Effector CD4-positive, alpha-beta T cell (primary cell): ENCODE measurements at places on chromosomes 2 and 18.

- DNase-seq = no peak
These were observed 32.5 kb upstream of the SGPP2 start for GRCh38 chr2:222391743-222392285.

- DNase-seq = no peak
These were observed 1815.6 kb upstream of the LRRTM1 start for GRCh38 chr2:82120115-82120514.

DNA sequence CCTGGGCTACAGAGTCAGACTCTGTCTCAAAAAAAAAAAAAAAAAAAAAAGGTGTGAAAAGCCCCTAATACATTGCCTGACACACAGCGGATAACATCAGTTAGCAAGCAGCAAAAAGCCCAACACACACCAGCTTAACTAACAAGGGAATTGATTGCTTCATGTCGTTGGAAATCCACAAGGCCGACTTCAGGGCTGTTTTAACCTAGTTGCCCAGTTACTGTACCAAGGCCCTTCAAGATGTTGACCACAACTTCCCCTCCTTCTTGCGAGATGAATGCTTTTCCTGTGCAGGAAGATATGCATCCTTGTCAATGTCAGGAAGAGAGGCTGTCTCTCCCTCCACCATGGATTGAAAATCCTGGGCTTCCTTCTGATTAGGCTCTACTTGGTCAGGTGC, 202.9 kb downstream of the MIB1 start:
- DNase-seq = no peak

GRCh38 chr18:44321868-44322590, 358.7 kb upstream of the SETBP1 start:
- DNase-seq = no peak

GRCh38 chr2:67289921-67290371, 107.2 kb upstream of the ETAA1 start:
- no peak for DNase-seq

- peak; percentile 87 for DNase-seq
These were observed 10.0 kb upstream of the PROC start for GRCh38 chr2:127408004-127408806.

GRCh38 chr18:72738136-72738535, 129.7 kb downstream of the NETO1 start:
- DNase-seq = no peak

- no peak for DNase-seq
These were observed 23.0 kb upstream of the SMAD7 start for GRCh38 chr18:48973731-48974130.

- DNase-seq = no peak
These were observed 60.9 kb upstream of the SLC14A2 start for GRCh38 chr18:45554389-45554737.

GRCh38 chr2:118856978-118857676, 9.7 kb upstream of the EN1 start:
- no peak for DNase-seq

GRCh38 chr2:241958818-241959545, 89.5 kb downstream of the RTP5 start:
- DNase-seq = no peak

GRCh38 chr18:3771121-3771971, 321.4 kb downstream of the TGIF1 start:
- peak; percentile 43 for DNase-seq

- DNase-seq = no peak
These were observed 121.3 kb upstream of the BOD1L2 start for GRCh38 chr18:57025540-57025939.

- no peak for DNase-seq
These were observed 372.4 kb upstream of the RND3 start for GRCh38 chr2:150859877-150860276.

DNA sequence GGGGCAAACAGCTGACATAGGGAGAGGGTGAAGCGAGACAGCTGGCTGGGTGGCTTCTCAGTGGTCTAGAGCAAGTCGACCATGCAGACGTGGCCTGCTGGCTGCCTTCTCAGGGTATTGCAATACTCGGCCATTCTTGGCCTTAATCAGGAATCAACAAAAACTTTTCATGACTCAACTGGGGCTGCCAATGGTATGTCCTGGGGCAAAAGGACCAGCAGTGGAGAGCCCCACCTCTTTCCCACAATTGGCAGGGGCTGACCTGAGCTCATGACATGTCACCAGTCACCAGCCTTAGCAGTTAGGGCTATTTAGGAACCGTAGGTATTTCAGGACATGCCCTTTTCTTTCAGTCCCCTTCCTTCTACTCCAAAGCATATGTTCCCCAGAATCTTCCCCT, 19.1 kb downstream of the PLA2R1 start:
- DNase-seq = no peak

DNA sequence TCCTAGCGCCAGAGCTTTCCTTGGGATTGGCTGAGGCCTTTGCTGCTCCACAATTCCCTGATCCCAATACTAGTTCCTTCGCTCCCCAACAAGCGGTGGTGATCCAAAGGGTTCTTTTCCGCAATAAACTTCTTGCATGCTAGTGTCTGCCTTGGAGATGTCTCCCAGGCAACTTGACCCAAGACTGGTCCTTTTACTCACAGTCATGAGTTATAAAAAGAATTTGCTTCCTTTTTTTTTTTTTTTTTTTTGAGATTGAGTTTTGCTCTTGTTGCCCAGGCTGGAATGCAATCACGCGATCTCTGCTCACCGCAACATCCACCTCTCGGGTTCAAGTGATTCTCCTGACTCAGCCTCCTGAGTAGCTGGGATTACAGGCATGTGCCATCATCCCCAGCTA, 89.8 kb upstream of the SP3 start:
- DNase-seq = no peak

GRCh38 chr18:40692871-40693270, 1262.2 kb upstream of the PIK3C3 start:
- no peak for DNase-seq

- no peak for DNase-seq
These were observed 5.3 kb downstream of the CERS6 start for GRCh38 chr2:168461178-168461941.

- peak; percentile 26 for DNase-seq
These were observed 1.5 kb downstream of the SLC39A10 start for GRCh38 chr2:195658541-195658890.

- DNase-seq = no peak
These were observed 120.3 kb downstream of the TGFA start for GRCh38 chr2:70433315-70433714.
